ENCODE measurements at places on chromosomes 11 and 22. TPM values are rescaled to one million over a fixed set of nuclear protein-coding genes. Genes with fewer than 3 reads are reported as not detected.

The PNPLA3 gene
- 17.5 TPM for total RNA-seq

- DNase-seq = peak; percentile 68
Observed at GRCh38 chr11:6629892-6630631, 10.8 kb upstream of the TPP1 start.

- DNase-seq = no peak
Observed at GRCh38 chr11:22520521-22520920, 105.1 kb downstream of the FANCF start.

DNA sequence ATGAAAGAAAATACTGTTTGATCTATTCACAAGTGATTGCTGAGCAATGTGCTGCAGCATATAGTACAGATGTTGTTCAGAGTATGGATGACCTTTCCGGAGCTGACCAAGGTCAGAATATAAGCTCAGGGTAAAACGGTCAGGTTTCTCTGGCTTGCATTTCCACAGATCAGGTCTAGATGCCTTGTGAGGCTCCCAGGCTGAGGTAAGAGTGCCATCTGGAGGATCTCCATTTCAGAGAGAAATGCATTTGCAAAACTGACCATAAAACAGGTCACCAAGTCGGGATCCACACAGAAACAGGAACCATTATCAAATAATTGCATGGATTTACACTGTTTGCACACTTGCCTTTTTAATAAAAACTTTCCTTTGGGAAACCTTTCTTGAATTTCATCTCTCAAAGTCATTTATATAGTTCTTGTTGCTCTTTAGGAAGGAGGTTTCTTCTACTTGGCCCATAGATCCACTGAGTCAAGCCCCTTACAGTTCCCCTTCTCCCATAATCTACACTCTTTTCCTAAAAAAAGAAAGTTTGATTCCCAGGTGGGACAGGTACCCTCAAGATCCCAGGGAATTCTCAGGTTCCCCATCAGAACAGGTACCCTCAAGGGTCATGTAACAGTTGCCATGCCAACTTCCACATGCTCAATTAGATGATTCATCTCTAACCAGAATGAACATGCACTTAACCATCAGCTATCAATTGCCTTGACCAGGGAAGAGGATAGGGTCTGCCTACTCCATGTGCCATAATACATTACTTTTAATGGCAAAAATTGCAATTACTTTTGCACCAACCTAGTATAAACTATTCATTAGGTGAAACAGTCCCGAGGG is 25.0 kb upstream of the TMPRSS5 start:
- peak; percentile 45 for DNase-seq

DNA sequence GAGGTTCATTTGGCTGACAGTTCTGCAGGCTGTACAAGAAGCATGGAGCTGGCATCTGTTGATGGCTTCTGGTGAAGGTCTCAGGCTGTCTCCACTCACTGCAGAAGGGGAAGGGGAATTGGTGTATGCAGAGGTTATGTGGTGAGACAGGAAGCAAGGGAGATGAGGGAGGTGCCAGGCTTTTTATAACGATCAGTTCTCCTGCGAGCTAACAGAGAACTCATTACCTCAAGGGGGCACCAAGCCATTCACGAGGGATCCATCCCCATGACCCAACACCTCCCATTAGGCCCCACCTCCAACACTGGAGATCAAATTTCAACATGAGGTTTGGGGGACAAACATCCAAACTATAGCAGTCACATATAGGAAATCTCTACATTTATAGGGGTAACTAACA is 38.7 kb upstream of the E2F8 start:
- DNase-seq = peak; percentile 72

DNA sequence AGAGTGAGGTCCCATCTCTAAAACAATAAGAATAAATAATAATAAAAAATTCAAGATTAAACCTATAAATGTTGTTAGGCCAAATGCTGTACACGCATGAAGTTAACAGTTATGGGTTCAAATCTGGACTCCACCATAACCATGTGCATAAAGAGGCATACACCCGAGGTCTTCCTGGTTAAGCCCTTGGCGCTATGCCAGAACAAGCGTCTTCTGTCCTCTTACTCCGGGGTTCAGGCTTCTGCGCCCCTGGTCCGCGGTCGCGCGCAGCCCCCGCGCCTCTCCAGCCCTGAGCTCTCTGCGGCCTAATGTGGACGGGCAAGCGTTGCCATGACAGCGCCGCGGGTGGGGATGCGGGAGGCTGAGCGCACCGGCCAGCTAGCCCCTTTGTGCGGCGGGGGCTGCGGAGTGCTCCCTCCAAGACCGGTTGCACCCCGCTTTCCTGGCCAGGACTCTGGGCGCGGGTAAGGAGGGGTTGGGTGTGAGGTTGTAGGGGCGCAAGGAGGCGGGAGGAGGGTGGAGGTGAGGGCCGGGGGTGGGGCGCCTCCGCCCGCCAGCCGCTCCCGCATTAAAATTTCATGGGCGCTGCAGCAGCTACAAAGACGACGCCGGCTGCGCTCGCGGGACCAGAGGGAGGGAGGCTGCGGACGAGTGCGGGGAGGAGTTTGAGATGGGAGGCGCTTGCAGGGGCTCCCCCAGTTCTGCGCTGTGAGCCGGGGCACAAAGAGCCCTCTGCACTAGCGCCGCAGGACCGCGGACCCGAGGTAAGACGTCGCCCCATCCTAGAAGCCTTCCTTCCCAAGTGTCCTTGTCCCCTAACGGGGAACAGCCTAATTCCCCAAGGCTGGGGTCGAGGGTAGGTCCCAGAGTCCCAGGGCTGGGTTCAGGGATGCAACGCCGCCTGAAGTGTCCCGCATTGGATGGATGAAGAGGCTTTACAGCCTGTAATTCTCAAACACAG is at the start of gene MIAT:
TSS of gene MIAT (plus strand) at position 698 of the 961 bp plus-strand sequence.
- DNase-seq = peak; percentile 79

GRCh38 chr11:38305682-38306081 is 1707.6 kb upstream of the RAG2 start:
- no peak for DNase-seq

GRCh38 chr22:19518635-19519034 is 5.6 kb downstream of the CLDN5 start:
- DNase-seq = no peak

DNA sequence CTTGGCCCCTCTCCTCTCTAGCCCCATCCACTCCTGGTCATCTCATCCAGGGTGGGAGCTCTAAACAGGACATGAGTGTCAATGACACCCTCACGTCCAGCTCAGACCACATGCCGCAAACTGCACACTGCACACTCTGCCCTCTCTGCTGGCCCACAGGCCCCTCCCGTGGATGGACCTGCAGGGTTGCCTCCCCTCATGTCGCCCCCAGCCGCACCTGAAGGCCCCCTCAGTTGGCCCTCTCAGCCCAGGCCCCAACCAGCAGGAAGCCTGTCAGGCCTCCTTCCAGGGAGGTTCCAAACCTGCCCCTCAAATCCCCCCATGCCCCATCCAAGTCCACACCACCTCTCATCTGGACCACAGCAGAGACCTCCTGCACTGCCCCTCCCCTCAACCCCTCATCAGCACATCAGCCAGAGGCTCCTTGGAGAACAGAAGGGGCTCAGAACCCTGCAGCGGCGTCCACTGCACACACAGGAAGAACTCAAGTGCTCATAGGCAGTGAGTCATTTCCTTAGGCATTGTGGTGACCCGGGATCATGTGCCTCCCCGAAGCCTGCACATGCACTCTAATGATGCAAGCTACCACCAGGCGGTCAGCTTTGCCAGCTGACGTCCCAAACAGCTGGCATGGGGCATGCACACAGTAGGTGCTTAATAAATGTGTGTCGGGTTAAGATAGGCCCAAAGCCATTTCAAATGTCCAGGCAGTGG is 12.9 kb upstream of the CDKN1C start:
- no peak for DNase-seq

The MUC2 gene
- total RNA-seq = not detected

GRCh38 chr11:97638641-97639224 is 1248.9 kb downstream of the JRKL start:
- DNase-seq = no peak

DNA sequence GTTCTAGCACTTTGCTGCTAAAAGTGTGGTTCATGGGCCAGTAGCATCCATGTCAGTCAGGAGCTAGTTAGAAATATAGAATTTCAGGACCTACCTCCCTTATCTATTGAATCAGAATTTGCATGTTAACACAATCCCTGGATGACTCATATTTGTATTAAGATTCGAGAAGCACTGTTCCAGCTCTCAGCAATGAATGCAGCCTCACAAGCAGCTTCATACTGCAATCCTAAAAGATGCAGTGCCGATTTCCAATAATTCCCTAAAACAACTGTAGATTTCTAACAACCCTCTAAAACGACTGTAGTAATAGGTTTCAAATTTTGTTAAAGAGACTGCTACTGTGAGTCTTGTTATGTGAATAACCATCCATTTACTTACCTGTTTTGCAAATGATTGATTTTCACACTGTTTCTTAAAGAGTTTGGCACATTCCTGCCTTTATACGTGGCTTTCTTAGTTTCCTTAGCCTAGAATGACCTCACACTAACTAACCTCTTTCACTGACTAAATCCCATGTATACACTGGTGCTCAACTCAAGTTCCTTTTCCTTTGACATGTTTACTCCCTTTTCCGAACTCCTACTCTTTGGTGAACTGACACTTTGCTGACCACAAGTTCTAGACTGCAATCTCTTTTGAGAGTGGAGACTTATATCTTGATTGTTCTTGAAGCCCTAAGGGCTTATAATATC is 511.8 kb downstream of the METTL15 start:
- no peak for DNase-seq
